IPS DF 19.7 (cell line): ENCODE measurements at places on chromosomes 1 and 21.
A peak's percentile ranks its signal among the peaks of the same experiment; 100 is the strongest.

DNA sequence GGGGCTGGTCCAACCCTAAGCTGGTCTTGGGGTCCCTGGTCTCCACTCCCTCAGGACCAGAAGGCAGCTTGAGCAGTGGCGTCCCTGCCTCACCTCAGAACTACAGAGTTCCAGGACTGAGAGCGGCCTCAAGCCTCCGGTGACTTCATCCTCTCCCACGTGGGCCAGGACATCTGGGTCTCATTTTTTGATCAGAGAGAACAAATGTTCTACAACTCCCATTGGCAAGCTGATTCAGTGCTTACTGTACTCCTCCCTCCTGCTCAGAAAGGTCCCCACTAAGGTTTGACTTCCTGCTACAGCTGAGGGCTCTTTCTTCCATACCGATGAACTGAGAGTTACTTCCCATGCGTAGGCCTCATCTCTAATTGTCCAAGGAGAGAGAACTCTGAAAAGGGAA lies 78.5 kb downstream of the PLXNA2 start:
- DNase-seq, result no peak

- DNase-seq, result no peak
These were observed at the start of gene NAXE for GRCh38 chr1:156591432-156592157. Gene NAXE (plus strand): TSS chr1:156591776. CDS start chr1:156591805, 29 bp downstream.

- DNase-seq, result no peak
These were observed 423.9 kb upstream of the ADGRL4 start for GRCh38 chr1:79430437-79430836.

- DNase-seq, result no peak
These were observed 61.3 kb downstream of the GLUL start for GRCh38 chr1:182330303-182330702.

- no peak for DNase-seq
These were observed 96.2 kb upstream of the WLS start for GRCh38 chr1:68328490-68328889.

GRCh38 chr1:233631810-233632405 lies 18.0 kb downstream of the KCNK1 start:
- no peak for DNase-seq

- DNase-seq, result no peak
These were observed 55.2 kb downstream of the SYT14 start for GRCh38 chr1:209993061-209993830.

GRCh38 chr1:228417061-228417460 lies 400 bp upstream of the TRIM17 start:
- no peak for DNase-seq

- DNase-seq, result no peak
These were observed 226.4 kb upstream of the C8B start for GRCh38 chr1:57192222-57192621.

DNA sequence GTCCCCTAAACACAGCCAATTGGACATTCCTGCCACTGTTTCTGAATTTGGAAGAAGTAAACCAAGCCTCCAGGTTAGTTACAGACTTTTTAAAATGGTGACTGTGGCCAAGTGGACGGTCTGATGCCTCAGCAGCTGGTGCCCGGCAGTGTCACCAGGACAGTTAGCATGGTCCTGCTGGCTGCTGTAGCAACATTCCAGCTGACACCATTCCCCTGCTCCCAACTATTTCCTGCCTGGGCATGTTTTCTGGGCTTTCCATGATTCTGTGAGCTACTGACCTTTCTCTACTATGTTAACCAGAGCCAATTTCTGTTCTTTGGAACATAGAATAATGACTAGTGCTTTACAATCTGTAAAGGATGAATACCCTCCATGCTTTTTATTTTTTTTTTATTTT lies 95.0 kb downstream of the TLR5 start:
- DNase-seq, result no peak

DNA sequence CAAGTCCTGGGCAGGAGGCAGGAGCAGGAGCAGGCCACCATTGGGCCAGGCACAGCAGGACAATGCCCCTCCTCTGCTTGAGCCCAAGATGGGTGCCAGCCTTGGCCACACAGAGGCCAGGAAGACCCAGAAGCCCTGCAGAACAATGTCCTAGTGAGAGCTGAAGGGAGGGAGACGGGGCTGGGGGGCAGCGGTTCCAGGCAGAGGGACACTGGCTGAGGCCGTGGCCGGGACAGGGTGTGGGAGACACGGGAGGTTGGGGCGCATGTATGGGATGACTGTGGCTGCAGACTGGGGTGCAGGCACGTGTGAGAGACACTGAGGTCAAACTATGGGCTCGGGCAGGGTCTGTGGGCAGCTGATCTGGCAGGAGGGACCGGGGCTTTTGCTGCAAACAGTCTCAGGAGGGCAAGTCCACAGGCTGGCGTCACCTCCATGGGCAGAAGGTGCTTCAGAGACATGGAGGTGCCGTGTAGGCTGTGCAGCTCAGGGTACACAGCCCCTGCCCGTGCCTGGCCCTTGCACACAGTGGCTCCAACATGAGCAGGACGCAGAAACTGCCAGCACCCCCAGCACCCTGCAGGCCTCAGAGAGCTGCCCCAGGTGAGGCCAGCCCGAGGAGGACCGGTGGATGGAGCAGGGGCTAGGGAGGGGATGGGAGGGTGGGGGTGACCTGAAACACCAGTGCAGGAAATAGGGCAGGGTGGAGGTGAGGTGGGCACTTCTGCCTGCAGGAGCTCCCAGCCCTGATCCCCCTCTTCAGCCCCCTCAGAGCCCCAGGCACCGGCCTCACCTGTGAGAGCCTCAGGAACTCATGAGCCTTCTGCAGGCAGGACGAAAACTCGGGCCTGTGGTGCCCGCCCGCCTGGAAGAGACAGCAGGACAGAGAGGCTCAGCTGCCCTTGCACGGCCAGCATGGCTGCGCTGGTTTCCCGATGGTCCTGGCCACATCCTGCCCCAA lies 19.5 kb downstream of the LSS start:
- no peak for DNase-seq

- no peak for DNase-seq
These were observed 9.2 kb upstream of the BEND5 start for GRCh38 chr1:48785869-48786268.

DNA sequence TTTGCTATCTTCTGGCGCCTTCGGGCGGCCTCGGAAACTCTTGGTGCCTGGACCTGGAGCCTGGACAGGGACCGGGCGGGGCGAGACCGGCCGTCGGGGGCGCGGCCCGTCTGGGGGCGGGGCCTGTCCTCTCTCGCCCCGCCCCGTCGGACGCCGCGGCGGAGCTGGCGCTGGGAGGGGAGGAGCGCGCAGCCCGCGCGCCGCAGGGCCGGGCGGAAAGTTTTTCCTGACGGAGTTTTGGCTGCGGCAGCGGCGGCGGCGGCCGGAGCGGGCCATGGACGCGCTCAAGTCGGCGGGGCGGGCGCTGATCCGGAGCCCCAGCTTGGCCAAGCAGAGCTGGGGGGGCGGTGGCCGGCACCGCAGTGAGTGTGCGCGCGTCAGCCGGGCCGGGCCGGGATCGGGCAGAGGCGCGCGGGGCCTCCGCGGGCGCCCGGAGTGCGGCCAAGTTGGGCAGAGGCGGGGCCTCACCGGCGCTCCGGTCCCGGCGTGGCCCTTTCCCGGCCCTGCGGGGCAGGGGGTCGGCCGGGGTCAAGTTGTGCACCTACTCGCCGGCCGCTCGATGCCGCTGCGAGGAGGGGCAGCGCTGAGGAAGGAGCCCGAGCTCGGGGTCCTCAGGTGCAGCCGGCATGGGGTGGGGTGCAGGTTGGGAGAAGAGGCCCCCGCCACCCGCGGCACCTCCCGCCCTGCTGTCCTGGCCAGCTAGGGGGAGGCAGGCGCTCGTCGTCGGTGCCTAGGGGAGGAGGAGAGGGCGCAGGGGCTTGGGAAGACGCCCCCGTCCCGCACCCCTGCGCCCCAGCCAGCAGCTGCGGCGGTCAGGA lies at the start of gene LDLRAP1:
LDLRAP1 (plus strand) TSS at position 182 of the 818 bp plus-strand sequence; CDS start at position 275, 93 bp downstream.
- peak; percentile 17 for DNase-seq

DNA sequence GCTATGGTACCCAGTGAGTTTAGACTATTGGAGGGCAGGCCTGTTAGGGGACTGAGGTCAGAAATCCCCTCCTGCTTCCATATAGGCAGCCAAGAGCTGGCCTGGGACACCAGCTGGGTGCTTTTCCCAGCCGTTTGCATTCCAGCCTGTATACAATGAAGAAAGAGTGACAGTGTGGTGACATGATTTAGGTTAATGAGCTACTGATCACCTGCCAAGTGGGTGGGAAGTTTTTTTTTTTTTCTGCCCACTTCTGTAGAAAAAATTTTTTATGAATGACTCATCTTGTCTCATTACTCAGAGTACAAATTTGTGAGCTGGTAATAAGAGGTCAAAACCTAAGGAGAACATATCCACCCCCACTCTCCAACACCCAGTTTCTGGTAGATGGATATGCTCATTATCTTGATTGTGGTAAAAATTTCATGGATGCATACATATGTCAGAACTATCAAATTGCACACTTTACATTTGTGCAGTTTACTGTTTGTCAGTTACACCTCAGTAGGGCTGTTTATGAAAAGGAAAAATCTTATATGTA lies 16.4 kb upstream of the CGN start:
- no peak for DNase-seq

DNA sequence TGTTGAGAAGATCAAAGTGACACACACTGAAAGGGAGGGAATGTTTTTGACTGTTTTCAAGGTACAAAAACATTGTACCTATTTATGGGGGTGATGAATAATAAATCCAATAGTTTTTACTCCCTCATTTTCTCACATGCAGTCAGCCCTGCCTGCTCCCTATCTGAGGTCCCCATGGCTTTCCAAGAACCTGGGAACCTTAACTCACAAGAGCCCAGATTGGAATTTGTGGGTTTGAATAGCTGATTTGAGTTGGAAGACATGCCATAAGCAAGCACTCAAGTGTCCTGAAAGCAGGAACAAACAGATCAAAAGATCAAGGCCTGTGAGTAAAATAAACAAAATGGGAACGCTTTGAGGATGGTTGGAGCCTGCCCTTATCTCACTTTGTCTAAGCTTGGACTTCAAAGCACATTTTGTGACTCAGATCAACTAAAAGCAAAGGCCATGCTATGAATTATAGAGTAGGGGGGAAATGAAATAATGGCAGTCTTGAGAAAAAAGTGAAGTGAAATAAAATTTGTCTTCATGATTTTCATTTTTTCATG lies 136.6 kb downstream of the LYPLAL1 start:
- DNase-seq, result no peak
